ENCODE measurements at places on chromosomes 3 and 15.

- no peak for DNase-seq
Observed at GRCh38 chr3:46574243-46574646, 8.1 kb upstream of the LRRC2 start.

DNA sequence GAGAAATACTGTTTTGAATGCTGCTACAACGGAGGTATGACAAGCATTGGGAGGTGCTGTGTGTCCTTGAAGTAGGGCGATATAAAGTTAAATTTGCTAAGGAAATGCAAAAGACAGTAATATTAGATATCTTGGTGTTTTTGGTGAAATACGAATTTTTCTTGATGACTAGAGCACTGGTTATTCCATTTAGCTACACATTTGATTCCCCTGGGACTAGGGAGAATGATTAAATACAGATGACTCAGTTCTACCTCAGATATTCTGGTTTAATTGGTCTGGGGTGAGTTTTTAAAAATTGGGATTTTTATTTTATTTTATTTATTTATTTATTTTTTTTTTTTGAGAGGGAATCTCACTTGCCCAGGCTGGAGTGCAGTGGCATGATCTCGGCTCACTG lies 18.7 kb upstream of the GADL1 start:
- DNase-seq: no peak

DNA sequence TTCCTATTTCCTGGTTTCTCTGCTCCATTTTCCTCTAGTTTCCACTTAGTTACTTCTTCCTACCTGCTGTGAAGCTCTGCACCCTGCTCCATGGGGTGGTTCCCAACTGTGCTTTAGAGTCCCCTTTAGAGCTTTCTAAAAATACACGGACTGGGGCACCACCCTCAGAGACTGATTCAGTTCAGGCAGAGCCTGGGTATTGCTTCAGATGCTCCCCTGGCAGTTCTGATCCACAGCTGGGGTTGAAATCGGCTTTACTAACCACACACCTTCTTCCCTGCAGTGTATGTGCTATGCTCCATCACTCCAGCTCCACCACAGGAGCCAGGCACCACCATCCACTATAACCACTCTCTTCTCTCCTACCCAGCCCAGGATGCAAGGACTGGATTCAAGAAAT lies 12.6 kb downstream of the ANP32A start:
- DNase-seq: no peak

GRCh38 chr3:107990926-107991325 lies 99.9 kb downstream of the CD47 start:
- no peak for DNase-seq

GRCh38 chr3:149777414-149778214 lies 14.7 kb downstream of the ANKUB1 start:
- no peak for DNase-seq

DNA sequence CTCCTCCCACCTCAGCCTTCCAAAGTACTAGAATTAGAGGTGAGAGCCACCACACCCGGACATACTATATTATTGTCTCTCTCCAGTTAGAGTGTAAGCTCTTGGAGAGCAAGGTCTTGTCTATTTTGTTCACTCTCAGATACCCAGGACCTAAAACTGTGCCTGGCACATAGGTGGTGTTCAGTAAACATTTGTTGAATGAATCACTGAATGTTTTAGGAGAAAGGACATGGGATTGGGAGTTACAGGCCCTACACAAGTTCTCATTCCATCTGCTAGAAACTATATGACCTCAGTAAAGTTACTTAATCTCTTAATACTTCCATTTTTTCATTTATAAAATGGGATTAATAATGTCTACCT lies 1.5 kb upstream of the ATR start:
- DNase-seq: no peak

GRCh38 chr3:5010706-5011554 lies 31.7 kb downstream of the BHLHE40 start:
- no peak for DNase-seq

- no peak for DNase-seq
Observed at GRCh38 chr15:74460298-74460697, 662 bp downstream of the UBL7 start.

GRCh38 chr15:62544446-62544845 lies 379.4 kb upstream of the C2CD4B start:
- DNase-seq: no peak

DNA sequence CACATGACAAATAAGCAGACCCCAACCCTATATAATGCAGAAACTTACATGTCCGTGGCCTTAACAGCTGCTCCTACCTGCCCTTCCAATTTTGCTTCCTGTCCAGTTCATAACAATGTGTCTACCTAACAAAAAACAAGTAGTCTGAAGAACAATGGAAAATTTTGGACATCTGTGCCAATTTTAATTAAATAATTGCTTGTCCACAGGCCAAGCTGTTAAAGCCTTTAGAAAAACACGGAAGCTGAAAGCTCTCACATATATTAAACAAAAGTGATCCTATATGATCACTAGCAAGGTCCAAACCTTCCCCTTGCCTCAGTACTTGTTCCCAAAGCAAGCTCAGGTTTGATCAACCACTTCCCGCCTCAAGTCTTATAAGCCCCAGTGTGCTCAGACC lies 37.1 kb downstream of the MAGI1 start:
- no peak for DNase-seq

GRCh38 chr3:79418855-79419621 lies 348.8 kb downstream of the ROBO1 start:
- DNase-seq: no peak

Data from stimulated activated CD4-positive, alpha-beta T cell treated with anti-CD3 and anti-CD28 coated beads, Interleukin-12 subunit alpha, Interleukin-12 subunit beta, amount 100 ng/mL, for 48 hours (primary cell).